ENCODE measurements at places on chromosomes 11 and 22.

DNA sequence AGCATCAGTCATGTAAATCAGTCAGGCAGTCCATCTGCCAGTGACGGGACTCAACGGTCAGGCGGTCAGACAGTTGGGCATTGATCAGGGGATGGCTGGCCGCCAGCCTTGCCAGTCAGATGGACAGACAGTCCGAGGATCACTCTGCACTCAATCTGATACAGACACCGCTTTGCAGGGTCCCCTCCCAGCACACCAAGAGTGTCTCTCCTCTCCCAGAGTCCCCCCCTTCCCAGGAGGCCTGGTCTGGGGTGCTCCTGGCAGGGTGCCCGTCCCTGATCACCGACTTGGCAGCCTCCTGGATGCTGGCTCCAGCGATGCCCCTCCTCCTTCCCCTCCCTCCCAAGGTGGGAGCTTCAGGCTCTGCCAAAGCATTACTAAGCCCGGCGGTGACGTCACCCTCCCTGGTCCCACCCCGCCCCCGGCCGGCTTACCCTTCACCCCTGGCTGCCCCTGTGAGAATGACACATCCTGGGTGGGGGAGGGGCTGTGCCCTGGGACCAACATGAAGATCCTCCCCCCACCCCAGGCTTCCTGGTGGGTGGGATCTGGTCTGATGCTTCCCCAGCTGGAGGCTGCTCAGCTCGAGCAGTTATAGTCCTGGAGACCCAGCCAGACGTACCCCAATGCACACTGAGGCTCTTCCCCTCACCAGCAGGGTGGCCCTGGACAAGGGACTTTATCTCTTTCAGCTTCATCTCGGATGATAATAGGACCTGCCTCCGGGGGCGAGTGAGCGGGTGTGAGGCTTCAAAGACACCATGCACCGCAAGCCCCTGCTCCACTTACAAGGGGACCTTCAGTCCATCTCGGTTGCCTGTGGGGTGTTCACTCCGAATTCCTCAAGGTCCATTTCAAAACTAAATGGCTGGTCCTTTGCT lies 69.2 kb downstream of the CD82 start:
- DNase-seq: no peak

DNA sequence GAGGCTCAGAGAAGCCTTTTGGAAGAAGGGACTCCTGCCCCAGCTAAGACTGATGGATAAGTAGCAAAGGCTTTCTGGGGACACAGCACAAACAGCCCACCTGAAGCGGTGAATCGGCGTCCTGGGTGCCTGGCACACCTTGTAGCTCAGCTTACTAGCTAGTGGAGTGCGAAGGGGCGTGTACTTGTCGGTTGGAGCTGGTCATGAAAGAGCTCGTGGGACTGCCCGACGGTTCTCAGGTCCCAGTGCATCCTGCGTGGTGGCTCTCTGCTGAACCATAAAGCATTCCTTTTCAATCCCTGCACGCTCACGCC lies 690 bp upstream of the UVRAG start:
- no peak for DNase-seq

DNA sequence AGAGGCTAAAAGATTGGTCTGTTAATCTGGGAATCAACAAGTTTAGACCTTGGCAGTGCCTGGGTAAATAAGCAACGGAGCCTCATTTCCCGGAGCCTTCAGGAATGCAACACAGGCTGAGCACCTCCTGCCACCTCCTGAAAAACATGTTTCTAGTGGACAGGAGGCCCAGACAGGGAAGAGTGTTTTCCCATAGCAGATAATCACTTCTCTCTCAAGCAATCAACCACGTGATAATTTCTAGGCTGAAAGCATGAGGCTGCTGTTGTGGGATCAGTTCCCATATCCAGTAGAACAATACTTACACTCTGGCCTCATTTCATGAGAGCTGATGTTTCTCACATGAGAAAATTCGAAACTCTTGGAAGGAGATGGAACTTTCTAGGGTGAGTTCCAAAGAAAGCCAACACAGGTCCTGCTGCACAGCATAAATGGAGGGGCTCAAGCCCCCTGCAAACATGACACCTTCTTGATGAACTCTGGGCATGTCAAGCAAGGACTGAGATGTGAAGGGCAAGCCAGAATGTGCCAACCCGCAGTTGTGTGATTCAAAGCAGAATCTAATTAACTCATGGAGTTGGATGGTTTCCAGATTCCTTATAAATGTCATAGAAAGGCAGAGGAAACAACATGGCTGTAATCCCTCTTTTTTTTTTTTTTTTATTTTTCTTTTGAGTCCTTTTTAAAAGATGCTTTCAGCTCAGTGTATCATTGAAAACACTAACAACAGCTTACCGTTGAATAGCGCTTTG lies 228.5 kb upstream of the SESN3 start:
- DNase-seq: no peak

GRCh38 chr22:18966748-18967147 lies 30.7 kb upstream of the PRODH start:
- no peak for DNase-seq

Measured in stimulated activated CD4-positive, alpha-beta T cell treated with anti-CD3 and anti-CD28 coated beads, Interleukin-12 subunit alpha, Interleukin-12 subunit beta, amount 100 ng/mL, for 4 hours (primary cell).